ENCODE measurements at places on chromosomes 2 and 18.

DNA sequence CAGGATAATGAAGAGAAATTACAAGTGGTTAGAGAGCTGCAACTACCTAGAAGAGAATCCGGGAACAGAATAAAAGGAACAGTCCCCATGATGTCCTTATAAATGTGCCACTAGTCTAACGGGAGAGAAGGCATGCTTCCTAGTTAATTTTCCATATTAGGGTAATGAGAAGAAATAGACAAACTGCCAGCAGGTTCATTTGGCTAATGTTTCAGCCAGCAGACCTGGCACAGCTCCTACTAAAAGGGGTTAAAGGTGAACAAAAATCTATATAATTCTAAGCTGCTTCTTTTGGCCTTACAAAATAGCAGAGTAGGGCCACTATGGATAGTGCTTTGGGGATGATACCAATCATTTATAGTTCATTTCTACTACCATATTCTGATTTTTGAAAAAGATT, 845.3 kb upstream of the GCFC2 start:
- DNase-seq, result no peak

- DNase-seq, result no peak
Measured at GRCh38 chr18:74278983-74279382, 12.8 kb downstream of the CYB5A start.

GRCh38 chr2:215356948-215357461, 45.1 kb downstream of the ATIC start:
- no peak for DNase-seq

- no peak for DNase-seq
Measured at GRCh38 chr2:137237055-137237454, 471.7 kb downstream of the THSD7B start.

DNA sequence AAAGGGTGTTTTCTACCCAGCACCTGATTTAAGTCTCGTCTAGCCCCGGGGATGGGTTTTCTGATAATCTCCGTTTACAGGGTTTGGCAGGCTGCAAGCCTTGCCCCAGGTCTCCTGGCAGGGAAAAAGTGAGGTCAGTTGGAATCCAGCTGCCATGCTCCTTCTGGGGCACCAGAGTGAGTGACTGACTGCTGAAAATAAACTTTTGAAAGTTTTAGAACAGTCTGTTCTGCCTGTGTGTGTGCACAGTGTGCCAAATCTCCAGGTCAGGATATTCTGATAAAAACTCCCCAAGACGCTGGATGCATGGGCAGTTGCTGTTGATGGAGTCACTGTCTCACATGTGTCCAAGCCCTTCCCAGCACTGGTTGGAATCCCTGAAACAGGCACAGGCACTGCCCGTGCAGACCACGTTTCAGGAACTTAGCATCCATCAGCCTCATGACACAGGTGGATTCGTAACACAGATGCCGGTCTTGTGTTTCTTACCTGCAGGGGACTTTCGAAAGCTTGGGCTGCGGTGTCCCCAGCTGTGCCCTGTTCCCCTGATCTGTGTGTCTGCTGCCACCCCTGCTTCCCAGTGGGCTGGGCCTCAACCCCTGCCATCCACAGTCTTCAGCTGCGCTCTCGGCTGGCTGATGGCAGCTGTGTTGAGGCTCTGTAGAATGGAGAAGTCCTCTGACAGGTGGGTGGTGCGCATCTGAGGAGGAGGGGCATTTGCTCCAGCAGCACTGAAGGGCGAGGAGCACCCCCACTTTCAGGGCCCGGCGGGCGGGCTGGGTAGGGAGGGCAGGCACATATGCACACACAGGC, 65.0 kb downstream of the SH3RF3 start:
- no peak for DNase-seq

- DNase-seq, result no peak
Measured at GRCh38 chr2:7432436-7432835, 515.2 kb downstream of the RNF144A start.

GRCh38 chr18:41724195-41724594, 230.8 kb upstream of the PIK3C3 start:
- no peak for DNase-seq

DNA sequence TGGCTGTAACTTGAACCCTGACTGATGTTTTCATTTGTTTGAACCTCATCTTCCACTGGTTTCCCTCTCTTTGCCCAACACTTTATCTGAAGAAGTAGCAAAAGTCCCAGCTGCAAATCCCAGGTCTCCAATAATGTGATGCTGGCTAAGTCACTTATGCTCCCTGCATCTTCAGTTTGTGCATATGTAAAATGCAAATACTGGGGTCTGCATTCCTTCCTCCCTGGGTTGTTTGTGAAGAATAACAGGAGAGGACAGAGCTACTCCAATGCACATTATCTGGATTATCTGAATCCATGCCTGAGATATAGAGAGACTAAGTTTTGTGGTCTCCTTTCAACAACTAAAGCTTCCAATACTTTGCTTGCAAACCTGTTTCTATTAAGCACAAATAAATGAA, 22.2 kb downstream of the KIAA2012 start:
- DNase-seq, result no peak

DNA sequence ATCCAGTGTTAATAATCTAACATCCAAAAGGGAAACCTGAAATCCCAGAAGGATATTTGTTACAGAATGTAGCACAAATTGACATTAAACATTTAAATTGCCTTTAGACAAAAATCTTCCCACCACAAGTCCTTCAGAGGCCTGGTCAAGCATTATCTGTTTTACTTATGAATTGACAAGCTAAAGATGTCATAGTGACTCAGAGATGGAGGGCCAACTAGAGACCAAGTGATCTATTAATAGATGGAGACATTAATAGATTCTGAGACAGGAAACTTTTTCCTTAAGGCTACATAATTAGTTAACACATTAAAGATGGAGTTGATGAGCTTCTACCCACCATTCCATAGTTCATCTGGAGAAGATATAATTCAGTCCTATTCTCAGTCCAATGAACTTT, 526.2 kb downstream of the IRS1 start:
- no peak for DNase-seq

DNA sequence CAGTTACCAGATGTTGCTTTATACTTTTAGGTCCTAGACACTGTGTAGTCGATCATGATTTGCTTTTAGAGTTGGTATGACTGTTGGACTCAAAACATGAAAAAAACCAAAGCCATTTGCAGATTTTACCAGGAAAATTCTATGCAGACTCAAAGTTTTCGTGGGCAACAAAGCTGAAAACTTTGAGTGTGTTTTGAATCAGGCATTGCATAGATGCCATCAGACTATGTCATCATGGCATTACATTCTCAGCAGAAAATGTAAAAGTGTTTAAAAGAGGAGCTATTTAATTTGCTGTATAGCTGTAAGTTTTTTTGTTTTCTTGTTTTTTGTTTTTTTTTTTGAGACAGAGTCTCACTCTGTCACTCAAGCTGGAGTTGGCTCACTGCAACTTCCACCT, 43.5 kb upstream of the ELAC1 start:
- no peak for DNase-seq

DNA sequence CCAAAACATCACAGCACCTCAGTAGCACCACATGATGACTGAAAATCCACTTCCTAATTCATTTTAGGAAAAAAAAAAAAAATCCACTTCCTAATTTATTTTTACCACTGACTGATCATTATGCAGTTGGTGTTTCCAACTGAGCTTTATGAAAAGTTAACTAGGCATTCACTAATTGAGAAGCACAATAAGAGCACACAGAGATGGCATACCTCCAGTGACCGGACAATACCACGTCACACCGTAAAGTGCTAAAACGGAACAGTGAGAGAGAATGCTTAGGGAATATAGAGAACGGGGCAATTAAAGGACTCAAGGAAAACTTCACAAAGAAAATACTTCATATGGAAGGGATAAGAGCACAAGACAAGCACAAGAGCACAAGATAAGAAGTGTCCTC, 212.5 kb downstream of the NBAS start:
- no peak for DNase-seq

DNA sequence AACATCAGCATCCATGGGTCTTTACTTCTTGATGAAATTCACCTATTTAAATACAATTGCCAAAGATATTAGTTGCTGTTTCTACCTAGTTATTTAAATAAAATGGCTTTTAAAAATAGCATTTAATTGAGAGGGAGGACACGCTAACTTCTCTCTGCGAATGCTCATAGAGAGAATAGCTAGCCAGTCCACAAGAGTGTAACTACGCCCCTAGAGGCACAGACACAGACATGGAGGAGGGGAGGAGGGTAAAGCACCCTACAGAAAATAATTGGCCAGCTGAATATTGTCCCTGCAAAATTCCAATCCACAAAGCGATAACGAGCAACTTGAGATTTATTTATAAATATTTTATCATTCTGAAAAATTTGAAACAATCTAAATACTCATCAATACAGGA, 97.0 kb upstream of the PAPOLG start:
- DNase-seq, result no peak

- DNase-seq, result no peak
Measured at GRCh38 chr2:53095227-53095626, 672.4 kb upstream of the CHAC2 start.

GRCh38 chr2:10396464-10396863, 51.7 kb downstream of the ODC1 start:
- no peak for DNase-seq

DNA sequence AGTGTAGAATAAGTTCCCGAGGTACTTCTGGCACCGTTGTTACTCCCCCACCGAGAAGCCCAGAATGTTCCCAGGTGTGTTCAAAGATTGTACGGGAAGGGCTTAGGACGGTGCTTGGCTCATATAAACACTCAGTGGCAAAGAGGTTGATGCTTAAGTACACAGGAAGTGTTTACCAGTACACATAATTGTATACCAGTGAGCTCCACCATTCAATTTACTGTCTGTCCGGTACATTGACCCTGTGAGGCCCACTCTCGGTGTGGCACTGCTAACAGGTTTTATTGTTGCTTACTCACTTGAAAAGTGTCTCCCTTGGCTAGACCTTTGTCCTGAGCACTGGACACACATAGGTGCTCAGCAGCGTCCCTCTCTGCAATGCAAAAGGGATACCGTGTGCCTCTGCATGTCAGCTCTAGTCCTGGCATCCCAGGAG, 191.0 kb downstream of the NEDD4L start:
- DNase-seq, result no peak

DNA sequence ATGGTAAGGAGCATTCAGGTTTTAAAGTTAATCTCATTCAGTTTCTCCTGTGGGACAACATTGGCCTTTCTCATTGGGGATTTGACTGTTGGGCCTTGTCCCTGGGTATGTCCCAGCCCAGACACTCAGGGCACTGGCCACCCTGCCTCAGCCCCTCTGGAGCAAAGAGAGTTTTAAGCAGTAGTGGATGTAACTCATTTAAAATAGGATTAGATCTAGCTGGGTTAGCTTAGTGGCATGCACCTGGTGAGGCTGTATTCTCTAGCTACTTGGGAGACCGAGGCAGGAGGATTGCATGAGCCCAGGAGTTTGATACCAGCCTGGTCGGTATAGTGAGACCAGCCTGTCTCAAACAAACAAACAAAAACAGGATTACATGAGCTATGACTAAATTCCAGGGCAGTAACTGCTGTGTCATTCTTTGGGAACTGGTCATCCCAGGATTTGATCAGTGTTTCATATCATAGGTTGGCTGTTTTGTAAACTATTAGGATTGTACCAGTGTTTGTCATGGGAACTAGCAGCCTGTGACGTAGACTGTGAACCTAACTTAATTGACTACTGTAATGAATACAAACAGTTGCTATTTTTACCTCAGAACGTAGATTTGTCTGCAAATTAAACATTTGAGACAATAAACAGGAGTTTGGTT, 12.5 kb downstream of the INPP4A start:
- DNase-seq, result no peak

GRCh38 chr2:186959486-186959885, 110.5 kb upstream of the ZSWIM2 start:
- no peak for DNase-seq

DNA sequence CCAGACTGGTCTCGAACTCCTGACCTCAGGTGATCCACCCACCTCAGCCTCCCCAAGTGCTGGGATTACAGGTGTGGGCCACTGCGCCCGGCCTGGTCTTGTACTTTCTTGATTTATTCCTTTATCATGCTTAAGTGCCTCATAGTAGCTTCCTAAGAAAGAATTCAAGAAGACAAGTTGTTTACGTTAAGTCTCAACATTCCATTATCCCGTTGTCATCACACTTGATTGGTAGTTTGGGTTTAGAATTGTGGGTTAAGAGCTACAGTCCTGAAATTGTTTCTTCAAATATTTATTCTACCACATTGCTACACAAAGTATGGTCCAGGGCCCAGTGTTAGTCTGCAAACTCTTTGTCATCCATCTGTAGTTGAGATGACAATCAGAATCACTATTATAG, 194.0 kb downstream of the VWC2L start:
- no peak for DNase-seq

- DNase-seq, result peak; percentile 13
Measured at GRCh38 chr2:96267159-96267971, 1.3 kb downstream of the CIAO1 start.

DNA sequence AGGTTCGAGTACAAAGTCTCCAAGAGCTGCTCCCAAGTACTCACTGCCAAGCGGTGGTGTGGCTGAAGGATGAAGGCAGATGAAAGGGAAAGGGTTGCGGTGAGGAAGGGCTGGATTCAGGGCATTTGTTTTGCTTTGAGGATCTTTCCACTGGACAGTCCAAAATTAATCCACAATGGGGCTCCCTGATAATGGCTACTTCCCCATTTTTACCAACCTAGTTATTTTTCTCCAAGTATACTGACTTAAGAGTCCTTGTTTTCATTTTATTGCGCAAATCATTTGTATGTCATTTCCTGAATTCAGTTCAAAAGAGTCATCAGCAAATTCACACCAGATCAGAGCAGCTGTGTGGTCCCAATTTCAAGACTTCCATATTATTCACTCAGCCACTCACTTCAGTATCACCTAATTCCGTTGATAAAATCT, 464 bp upstream of the SESTD1 start:
- DNase-seq, result no peak

- no peak for DNase-seq
Measured at GRCh38 chr18:46174342-46175041, 70.3 kb downstream of the HAUS1 start.

DNA sequence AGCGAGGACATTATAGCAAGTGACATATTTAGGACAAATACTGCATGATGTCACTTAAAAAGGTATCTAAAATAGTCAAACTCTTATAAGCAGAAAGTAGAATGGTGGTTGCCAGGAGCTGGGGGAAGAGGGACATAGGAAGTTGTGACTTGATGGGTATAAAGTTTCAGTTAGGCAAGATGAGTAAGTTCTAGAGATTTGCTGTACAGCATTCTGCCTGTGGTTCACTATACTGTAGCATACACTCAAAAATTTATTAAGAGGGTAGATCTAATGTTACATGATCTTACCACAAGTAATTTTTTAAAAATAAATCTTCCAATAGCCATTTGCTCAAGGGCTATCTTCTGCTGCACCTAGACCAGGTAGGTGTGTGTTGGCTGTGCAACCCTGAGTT, 78.1 kb upstream of the NPAS2 start:
- no peak for DNase-seq

DNA sequence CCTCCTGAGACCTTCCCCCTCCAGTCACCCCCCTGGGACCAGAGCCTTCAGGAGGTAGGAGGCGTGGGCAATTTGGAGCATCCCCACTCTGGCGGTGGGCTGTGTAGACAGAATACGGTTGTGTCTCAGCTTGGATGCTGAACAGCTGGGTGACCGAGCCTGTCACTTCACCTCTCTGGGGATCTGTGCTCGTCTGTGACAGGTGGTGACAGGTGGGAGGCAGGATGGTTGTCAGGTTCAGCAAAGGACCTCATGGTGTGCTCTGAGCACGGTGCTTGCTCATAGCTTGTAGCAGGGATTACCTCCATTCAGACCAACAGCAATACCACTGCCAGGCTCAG, 186.5 kb upstream of the HS6ST1 start:
- no peak for DNase-seq

GRCh38 chr2:163949693-163950092, 213.9 kb upstream of the FIGN start:
- DNase-seq, result no peak

GRCh38 chr2:18544171-18544570, 16.3 kb downstream of the RDH14 start:
- no peak for DNase-seq

All from activated CD4-positive, CD25-positive, alpha-beta regulatory T cell treated with anti-CD3 and anti-CD28 coated beads, Interleukin-2, amount 50 U/mL, for 16 hours (primary cell).